ENCODE measurements at places on chromosomes 6 and 20. TPM values are rescaled to one million over a fixed set of nuclear protein-coding genes. Genes with fewer than 3 reads are reported as not detected.

DNA sequence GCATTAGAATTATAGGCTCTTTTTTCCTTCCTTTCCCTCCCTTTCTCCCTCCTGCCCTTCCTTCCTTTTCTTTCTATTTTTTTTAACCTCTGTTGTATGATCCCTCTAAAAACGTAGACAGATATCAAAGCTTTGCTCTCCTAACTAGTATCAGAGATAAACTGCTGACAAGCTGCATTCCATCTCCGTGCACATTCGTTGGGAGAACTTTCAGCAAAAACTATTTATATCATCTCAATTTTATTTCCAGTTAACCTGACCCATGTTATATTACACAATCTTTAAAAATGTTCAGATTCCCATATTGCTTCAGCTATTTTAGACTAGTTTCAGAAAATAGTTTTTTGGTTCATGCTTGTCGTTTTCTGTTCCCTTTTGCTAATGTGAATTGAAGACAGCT is 47.3 kb downstream of the RNF217 start:
- peaks cover 14% of the 10 kb centered on the region for H3K36me3 ChIP-seq
- H3K27me3 ChIP-seq = no peaks in the 10 kb centered on the region
- DNase-seq = no peak
- peak overlapping the region; percentile 63 for H3K27ac ChIP-seq
- peaks cover 37% of the 10 kb centered on the region for H3K4me1 ChIP-seq
- no peak overlapping the region for H3K4me3 ChIP-seq

The SLC35D3 gene
- total RNA-seq = 0.13 TPM

- H3K4me3 ChIP-seq = no peak overlapping the region
- H3K27me3 ChIP-seq = no peaks in the 10 kb centered on the region
- DNase-seq = no peak
Observed at GRCh38 chr6:149694921-149695320, 23.0 kb downstream of the LATS1 start.

DNA sequence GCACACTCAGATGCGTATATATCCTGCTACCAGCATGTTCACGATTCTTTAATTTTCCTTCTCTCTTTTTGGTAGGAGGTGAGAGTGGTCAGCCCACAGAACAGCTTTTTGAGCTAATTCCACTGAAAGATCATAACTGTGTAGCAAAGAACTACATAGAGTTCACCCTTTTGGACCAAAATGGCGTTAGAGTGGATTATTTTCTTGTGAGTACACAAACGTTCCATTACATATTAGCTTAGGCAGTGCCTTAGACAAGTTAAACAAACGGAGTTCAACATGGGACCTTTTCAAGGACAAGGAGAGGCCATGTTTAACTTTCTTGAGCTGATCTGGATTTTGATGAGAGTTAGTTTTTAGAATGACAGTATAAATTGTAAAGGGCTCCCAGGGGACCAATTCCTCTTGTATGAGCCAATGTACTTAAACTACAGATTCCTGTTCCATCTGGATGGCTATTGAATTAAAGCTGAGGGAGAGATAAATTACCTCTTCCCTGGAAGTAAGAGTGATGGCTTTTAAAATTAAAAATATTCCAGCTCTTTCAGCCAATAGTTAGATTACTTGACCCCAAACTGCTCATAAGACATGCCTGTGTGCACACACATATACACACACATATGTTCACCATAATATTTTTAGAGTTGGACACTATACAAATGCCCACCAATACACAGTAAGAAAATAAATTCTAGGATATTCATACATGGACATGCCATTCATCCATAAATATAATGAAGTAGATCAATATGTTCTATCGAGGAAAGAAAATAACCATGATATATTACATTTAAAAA is 25.6 kb upstream of the ARMH2 start:
- no peaks in the 10 kb centered on the region for H3K27me3 ChIP-seq
- no peak overlapping the region for H3K4me3 ChIP-seq
- H3K4me1 ChIP-seq = peaks cover 4% of the 10 kb centered on the region

DNA sequence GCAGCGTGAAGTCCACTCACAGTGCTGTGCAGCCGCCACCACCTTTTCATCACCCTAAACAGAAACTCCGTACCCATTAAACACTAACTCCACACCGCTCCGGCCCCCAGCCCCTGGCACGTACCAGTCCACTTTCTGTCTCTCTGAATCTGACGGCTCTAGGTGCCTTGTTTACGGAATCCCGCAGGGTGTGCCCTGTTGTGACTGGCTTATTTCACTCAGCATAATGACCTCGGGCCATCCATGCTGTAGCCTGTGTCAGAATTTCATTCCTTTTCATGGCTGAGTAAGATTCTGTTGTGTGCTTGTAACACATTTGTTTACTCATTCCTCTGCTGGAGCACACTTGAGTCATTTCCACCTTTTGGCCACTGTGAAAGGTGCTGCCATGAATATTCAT is 18.0 kb downstream of the TCFL5 start:
- H3K27me3 ChIP-seq = no peaks in the 10 kb centered on the region
- no peak for DNase-seq
- no peak overlapping the region for H3K4me3 ChIP-seq
- H3K36me3 ChIP-seq = peaks cover 23% of the 10 kb centered on the region
- H3K27ac ChIP-seq = no peak overlapping the region

- DNase-seq = no peak
- H3K27ac ChIP-seq = no peak overlapping the region
- peaks cover 2% of the 10 kb centered on the region for H3K27me3 ChIP-seq
- peaks cover 13% of the 10 kb centered on the region for H3K4me1 ChIP-seq
- H3K4me3 ChIP-seq = no peak overlapping the region
Observed at GRCh38 chr6:6750594-6751265, 162.2 kb downstream of the LY86 start.

The HLA-DQA1 gene
- total RNA-seq = not detected

GRCh38 chr6:109263873-109264700 is 118.2 kb downstream of the CD164 start:
- no peak overlapping the region for H3K27ac ChIP-seq
- peaks cover 2% of the 10 kb centered on the region for H3K4me1 ChIP-seq
- DNase-seq = no peak
- H3K36me3 ChIP-seq = peaks cover 9% of the 10 kb centered on the region

GRCh38 chr6:13175759-13176158 is 152.6 kb downstream of the TBC1D7 start:
- H3K27me3 ChIP-seq = peaks cover 49% of the 10 kb centered on the region
- DNase-seq = no peak
- H3K4me3 ChIP-seq = no peak overlapping the region
- no peaks in the 10 kb centered on the region for H3K36me3 ChIP-seq

DNA sequence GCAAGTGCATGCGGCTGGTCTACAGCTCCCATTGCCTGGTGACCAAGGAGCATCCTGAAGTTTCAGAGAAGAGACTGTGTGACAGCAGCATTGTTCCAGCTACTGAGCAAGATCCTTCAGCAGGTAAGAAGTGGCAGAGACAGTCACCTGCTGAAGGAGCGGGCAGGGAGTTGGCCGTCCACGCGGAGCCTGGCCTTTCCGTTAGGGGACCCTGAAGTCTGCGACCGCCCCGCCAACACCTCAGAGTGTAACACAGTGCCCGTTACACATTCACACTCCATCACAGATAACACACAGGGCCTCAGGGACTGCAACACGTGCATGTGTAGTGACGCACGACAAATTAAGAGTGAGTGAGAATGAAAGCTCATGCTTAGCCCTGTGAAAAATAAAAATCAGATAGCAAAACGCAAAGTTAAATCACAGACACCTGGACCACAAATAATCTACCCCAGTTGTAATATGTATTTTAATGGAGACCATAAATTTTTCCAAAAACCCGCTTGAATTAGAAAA is 94.2 kb downstream of the IRF4 start:
- H3K4me3 ChIP-seq = no peak overlapping the region
- no peak overlapping the region for H3K27ac ChIP-seq
- H3K4me1 ChIP-seq = no peaks in the 10 kb centered on the region
- DNase-seq = no peak

DNA sequence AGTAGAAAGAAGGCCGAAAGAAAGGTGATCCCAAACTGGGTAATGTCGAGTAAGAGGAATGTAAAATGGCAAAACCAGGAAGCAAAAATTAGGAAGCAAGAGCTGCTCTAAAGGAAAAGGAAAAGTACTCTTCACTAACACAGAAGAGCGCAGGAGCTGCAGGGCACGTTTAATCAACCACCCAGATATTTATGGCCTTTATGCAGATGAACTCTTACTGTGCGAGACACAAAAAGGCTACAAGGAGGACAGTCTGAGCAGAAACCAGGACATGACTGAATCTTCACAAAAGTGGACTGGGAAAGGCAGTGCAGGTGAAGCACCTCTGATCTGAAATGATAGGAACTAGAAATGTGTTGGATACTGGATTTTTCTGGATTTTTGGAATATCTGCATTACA is 15.2 kb upstream of the PRR18 start:
- H3K27me3 ChIP-seq = no peaks in the 10 kb centered on the region
- peaks cover 13% of the 10 kb centered on the region for H3K36me3 ChIP-seq
- no peak overlapping the region for H3K4me3 ChIP-seq
- H3K27ac ChIP-seq = no peak overlapping the region

GRCh38 chr6:1986454-1987243 is 258.8 kb downstream of the GMDS start:
- peaks cover 26% of the 10 kb centered on the region for H3K36me3 ChIP-seq
- H3K27ac ChIP-seq = peak overlapping the region; percentile 80
- no peaks in the 10 kb centered on the region for H3K27me3 ChIP-seq
- no peak overlapping the region for H3K4me3 ChIP-seq
- DNase-seq = no peak
- H3K4me1 ChIP-seq = peaks cover 28% of the 10 kb centered on the region

- peak within 1 kb of the TSS; percentile 81 for H3K4me3 ChIP-seq
- H3K27ac ChIP-seq = peak within 1 kb of the TSS; percentile 94
- H3K27me3 ChIP-seq = peaks cover 8% of the 10 kb centered on the region
- peaks cover 34% of the 10 kb centered on the region for H3K4me1 ChIP-seq
Observed at GRCh38 chr6:149317644-149318571, at the start of gene TAB2. TAB2 (plus strand) TSS chr6:149317712; CDS start chr6:149369998, 52,286 bp downstream.

DNA sequence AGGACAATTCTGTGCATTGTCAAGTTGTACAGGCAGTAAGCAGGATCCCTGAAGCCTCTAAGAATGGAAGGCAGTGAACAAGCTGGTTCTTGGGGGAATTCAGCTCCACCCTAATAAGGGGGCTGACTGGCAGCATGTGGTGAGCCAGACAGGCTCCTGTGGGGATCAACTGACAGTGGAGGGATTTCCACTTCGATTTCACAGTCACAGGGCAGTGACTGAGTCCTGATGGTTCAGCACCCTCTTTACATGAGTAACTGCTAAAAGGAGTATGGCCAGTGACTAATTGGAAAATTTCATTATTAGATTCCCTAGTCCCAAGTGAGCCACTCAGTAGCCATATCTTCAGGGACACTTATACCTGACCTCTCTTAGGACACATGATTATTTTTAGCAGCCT is 78.4 kb downstream of the NDUFAF5 start:
- DNase-seq = no peak
- H3K4me1 ChIP-seq = peaks cover 21% of the 10 kb centered on the region
- no peaks in the 10 kb centered on the region for H3K27me3 ChIP-seq
- H3K36me3 ChIP-seq = no peaks in the 10 kb centered on the region

DNA sequence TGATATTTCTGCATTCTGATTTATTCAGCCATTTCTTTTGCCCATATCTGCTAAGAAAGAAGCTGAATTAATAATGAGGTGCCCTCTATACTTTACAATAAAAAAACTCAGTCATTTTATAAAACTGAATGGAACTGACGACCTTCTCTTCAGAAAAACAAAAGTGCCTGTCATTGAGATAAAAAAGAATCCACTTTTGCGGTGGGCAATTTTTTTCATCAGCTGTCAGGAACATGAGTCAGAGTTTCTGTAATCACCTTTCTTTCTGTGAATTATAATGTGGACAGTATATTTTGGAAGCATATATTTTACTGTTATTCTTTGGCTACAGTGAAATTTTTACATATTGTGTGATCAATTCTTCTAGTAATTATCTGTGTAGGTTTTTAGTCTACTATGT is 33.4 kb downstream of the IL20RA start:
- no peak overlapping the region for H3K4me3 ChIP-seq
- no peaks in the 10 kb centered on the region for H3K36me3 ChIP-seq
- H3K27ac ChIP-seq = peak overlapping the region; percentile 10
- DNase-seq = no peak
- H3K4me1 ChIP-seq = peaks cover 39% of the 10 kb centered on the region

DNA sequence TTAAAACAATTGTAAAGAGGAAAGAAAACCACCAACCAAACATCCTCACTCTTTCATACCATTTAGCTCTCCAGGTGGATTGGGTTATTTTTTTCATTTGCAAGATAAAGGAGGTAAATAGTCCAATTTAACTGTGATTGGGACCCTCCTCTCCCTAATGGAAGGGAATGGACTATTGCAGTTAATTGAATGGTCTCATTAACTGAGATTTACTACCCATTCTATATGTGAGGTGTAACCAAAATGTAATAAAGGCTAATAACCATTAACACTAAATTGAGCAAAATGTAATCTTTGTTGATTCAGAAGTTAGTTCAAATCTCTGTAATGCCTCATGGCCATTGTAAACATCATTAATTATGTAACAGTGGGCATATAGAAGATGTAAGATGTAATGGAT is 105.0 kb downstream of the KLHL32 start:
- peaks cover 9% of the 10 kb centered on the region for H3K4me1 ChIP-seq
- no peaks in the 10 kb centered on the region for H3K36me3 ChIP-seq
- no peaks in the 10 kb centered on the region for H3K27me3 ChIP-seq
- no peak overlapping the region for H3K27ac ChIP-seq

DNA sequence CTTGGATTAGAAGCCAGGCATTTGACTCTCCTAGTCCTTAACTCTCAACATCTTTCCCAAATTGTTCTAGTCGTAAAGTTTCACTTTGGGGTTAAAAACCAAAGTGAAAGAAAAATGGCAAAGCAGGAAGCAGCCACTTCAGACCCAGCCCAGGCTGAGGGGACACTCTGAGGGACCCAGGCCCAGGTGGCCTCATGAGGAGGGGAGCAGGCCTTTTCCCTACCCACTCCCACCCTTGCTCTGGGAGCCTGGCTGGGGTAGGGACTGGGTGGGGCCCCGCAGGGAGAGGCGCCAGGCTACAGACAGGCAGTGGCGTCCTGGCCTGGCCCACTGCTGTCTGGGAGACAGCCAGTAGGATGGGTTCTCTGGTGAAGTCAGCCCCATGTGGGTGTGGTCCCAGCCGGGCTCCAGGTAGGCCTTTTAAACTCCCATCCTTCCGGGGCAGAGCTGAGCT is 68.7 kb upstream of the MYL9 start:
- peak overlapping the region; percentile 82 for H3K27ac ChIP-seq
- H3K27me3 ChIP-seq = no peaks in the 10 kb centered on the region
- no peak overlapping the region for H3K4me3 ChIP-seq
- no peaks in the 10 kb centered on the region for H3K36me3 ChIP-seq
- no peak for DNase-seq

- H3K27ac ChIP-seq = peak overlapping the region; percentile 98
- no peak for DNase-seq
- H3K36me3 ChIP-seq = no peaks in the 10 kb centered on the region
- no peaks in the 10 kb centered on the region for H3K27me3 ChIP-seq
- peaks cover 90% of the 10 kb centered on the region for H3K4me1 ChIP-seq
Observed at GRCh38 chr6:110322151-110322873, 35.8 kb downstream of the METTL24 start.

- H3K27ac ChIP-seq = no peak overlapping the region
- DNase-seq = no peak
- H3K4me1 ChIP-seq = peaks cover 13% of the 10 kb centered on the region
- H3K27me3 ChIP-seq = no peaks in the 10 kb centered on the region
- peaks cover 15% of the 10 kb centered on the region for H3K36me3 ChIP-seq
- H3K4me3 ChIP-seq = no peak overlapping the region
Observed at GRCh38 chr6:20778912-20779311, 244.7 kb downstream of the CDKAL1 start.

The PRRT1 gene
- 4.5 TPM for total RNA-seq

GRCh38 chr6:16922282-16922681 is 161.0 kb upstream of the ATXN1 start:
- no peak overlapping the region for H3K27ac ChIP-seq
- DNase-seq = no peak
- H3K27me3 ChIP-seq = no peaks in the 10 kb centered on the region
- no peaks in the 10 kb centered on the region for H3K36me3 ChIP-seq
- H3K4me3 ChIP-seq = no peak overlapping the region

The EDN3 gene
- 17.6 TPM for total RNA-seq
